ENCODE measurements at places on chromosomes 3 and 15. TPM values are rescaled to one million over a fixed set of nuclear protein-coding genes. Genes with fewer than 3 reads are reported as not detected.

DNA sequence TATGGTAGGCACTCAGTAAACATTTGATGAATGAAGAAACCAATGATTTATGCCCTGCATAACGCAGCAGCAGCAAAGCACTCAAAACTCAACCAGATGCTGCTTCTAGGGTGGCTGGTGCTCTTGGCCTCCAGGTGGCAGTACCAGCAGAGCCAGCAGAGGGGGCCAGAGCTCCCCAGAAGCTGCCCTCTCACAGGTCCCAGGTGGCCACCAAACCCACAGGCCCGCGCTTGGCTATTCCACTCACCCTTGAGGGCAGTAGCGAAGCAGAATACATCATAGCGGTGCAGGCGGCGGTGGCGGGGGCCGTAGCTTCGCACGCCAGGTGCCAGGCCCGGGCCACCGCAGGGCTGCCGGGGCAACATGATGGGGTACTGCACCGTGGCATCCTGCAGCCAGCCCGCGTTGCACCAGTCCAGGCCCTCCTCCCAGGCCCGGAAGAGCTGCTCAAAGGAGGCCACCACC lies 16.6 kb downstream of the HAPLN3 start:
- H3K36me3 ChIP-seq, result no peaks in the 10 kb centered on the region
- no peak for DNase-seq
- no peaks in the 10 kb centered on the region for H3K27me3 ChIP-seq
- H3K4me1 ChIP-seq, result no peaks in the 10 kb centered on the region
- H3K27ac ChIP-seq, result no peak overlapping the region

DNA sequence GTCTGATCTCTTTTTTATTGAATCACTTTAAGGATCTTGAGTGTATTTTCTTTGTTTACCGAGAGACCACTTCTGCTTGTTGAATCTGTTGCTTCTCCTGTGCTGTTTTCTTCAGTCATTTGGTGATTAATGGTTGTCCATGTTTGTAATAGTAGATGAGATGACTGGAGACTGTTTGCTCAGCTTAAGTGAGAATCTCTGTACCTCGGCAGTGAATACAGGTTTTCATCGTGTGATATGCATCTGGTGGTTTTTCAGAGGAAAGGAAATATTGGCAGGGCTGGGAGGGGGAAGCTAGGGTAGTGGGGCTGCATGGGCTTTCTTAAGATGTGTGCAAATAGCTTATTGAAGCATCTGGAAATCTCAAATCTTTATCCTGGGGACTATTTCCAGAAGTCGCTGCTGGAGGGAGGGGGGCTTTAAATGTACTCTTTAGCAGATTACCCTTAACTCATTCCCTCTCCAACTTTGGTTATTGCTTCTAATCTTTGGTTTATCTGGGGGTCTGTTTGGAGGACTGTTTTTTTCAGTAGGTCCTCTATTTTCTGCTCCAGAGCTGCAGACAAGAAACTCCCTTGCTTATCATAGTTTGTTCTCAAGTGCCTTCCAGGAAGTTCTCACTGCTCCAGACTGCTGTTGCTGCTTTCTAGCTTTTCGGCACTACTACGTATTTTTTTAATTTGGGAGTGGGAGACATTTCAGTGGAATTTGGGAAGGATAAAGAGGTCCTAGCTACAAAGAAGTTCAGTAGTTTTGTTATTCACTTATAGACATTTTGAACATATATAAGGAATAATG lies 19.4 kb downstream of the CMTM8 start:
- H3K36me3 ChIP-seq, result no peaks in the 10 kb centered on the region
- no peak for DNase-seq
- no peaks in the 10 kb centered on the region for H3K4me1 ChIP-seq

- DNase-seq, result no peak
- H3K27ac ChIP-seq, result no peak overlapping the region
- H3K4me1 ChIP-seq, result peaks cover 7% of the 10 kb centered on the region
- H3K4me3 ChIP-seq, result no peak overlapping the region
Measured at GRCh38 chr3:189262746-189263145, 91.0 kb downstream of the TPRG1 start.

Gene CSTA
- 22.3 TPM for total RNA-seq

DNA sequence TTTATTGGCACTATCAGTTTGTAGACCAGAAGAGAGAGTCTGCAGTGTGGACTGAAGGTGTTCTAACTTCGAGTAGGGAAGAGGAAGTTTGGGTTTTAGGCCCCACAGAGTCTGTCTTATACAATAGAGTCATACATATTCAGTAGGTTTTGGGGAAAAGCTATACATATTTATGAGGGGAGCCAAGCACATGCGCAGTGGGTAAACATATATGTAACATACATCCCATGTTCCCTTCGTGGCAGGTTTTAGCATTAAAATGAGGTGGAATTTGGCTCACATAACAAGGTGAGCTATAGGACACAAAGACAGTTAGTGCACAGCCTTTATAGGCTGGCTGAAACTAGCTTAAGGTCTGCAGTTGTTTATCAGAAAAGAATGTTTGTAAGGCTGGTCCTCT lies 4.9 kb downstream of the GALK2 start:
- no peak for DNase-seq
- H3K4me1 ChIP-seq, result peaks cover 10% of the 10 kb centered on the region
- no peaks in the 10 kb centered on the region for H3K36me3 ChIP-seq
- no peak overlapping the region for H3K4me3 ChIP-seq
- H3K27ac ChIP-seq, result no peak overlapping the region

Gene GASK1A
- 3.9 TPM for total RNA-seq

DNA sequence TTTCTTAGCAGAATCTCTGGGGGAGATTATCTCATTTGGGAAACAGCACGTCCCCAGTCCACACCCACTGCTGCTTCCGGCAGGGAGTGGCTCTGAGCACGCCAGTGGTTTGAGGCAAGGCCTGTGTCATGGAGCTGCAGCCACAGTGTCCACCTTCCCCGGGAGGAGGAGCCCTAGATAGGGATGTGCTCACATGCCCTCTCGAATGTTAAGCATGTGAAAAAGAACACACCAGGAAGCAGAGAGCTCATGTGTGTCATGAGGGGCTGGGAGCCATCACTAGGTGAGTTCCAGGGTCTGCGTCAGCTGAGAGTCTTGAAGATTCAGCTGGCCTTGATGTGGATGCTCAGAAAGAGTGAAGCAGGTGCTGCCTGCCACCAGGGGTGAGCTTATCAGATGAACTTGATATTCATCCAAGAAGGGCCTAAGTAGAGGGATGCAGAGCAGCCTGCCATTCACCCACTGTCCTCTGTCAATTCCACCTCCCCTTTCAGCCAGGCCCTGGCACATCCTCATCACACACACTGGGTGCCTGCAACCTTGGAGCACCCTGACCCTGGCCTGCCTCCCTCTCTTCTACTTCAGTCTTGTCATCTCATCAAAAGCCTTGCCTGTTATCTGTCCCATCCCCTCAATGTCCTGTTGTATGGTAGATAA lies 16.3 kb downstream of the ITGA11 start:
- DNase-seq, result no peak
- H3K36me3 ChIP-seq, result no peaks in the 10 kb centered on the region
- no peak overlapping the region for H3K4me3 ChIP-seq
- H3K4me1 ChIP-seq, result no peaks in the 10 kb centered on the region
- no peaks in the 10 kb centered on the region for H3K27me3 ChIP-seq

DNA sequence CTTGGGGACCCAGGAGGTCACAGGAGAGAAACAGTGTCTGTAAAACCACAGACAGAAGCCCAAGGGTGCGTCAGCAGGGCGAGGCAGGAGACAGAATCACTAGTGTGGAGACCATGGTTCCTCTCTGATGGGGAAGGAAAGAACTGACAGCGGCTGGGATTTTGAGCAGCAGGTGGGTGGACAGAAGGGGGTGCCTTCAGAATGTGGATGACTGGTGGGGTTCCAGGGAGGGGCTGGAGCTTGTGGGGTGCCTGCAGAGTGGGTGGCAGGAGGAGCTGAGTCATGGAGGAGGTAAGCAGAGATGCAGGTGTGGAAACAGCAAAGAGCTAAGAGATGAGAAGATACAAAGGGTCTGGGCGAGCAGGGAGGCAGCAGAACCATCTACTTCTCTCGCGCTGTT lies 124.2 kb downstream of the GABRB3 start:
- H3K36me3 ChIP-seq, result no peaks in the 10 kb centered on the region
- H3K4me1 ChIP-seq, result no peaks in the 10 kb centered on the region
- no peak overlapping the region for H3K27ac ChIP-seq
- no peak for DNase-seq

Gene STAB1
- 152 TPM for total RNA-seq

DNA sequence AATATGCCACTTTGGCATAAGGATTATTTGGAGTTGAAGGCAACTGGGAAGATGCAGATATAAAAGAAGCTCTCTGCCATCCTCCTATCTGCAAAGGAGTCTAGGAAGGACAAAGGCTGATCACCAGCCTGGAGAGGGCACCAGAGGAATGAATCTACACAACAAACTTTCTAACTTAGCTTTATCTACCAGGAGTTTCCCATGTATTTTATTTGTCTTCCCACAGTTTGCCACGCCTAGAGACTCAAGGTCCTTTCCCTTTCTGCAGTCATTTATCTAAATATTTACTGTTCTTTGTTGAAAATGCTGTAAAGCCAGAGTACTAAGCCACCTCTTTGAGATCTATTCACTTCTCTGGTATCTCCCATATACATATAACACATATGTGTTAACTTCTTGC lies 32.2 kb downstream of the GPR176 start:
- no peak overlapping the region for H3K4me3 ChIP-seq
- H3K27me3 ChIP-seq, result no peaks in the 10 kb centered on the region
- H3K4me1 ChIP-seq, result no peaks in the 10 kb centered on the region
- no peak overlapping the region for H3K27ac ChIP-seq
- DNase-seq, result no peak
- no peaks in the 10 kb centered on the region for H3K36me3 ChIP-seq

- no peak within 1 kb of the TSS for H3K27ac ChIP-seq
- H3K4me3 ChIP-seq, result no peak within 1 kb of the TSS
- DNase-seq, result no peak
Measured at GRCh38 chr15:88803241-88803919, at the start of gene ACAN. Gene ACAN (plus strand): TSS chr15:88803436. CDS start chr15:88836207, 32,771 bp downstream.

DNA sequence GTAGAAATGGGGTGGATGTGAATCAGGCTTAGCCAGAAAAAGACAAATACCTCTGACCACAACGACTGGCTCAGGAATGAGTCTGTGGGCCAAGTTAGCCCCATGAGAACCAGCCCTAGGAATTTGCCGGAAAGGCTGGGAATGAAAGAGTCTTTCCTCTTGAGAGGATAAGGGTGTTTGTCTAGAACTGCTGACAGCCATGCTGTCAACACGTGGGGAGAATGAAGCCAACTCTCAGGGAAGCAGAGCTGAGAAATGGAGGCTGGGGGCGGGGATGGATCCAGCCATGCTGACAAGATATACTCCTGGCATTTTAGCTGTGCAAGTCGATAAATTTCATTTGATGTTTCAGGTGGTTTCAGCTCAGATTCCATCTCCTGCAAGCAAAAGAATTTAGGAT lies 10.6 kb upstream of the SLC6A1 start:
- no peak for DNase-seq
- peaks cover 12% of the 10 kb centered on the region for H3K4me1 ChIP-seq
- H3K27me3 ChIP-seq, result no peaks in the 10 kb centered on the region
- no peaks in the 10 kb centered on the region for H3K36me3 ChIP-seq
- no peak overlapping the region for H3K27ac ChIP-seq
- H3K4me3 ChIP-seq, result no peak overlapping the region
